ENCODE measurements at places on chromosomes 7 and 10.

- no peak for DNase-seq
Observed at GRCh38 chr7:87831097-87831496, 45.1 kb downstream of the SLC25A40 start.

DNA sequence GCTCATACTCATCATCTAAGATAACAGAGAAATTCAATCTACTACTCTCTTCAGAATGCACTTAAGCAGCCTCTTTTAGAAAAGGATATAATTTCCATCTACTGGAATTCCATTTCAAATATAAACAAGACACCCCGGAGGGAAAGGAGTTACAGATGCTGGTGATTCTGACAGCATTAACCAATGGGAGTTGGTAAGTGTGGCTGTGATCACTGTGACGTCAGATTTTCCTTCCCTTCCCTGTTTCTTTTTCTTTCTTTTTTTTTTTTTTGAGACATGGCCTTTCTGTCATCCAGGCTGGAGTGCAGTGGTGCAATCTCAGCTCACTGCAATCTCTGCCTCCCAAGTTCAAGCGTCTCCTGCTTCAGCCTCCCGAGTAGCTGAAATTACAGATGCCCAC, 106.6 kb downstream of the ACTR3B start:
- no peak for DNase-seq

DNA sequence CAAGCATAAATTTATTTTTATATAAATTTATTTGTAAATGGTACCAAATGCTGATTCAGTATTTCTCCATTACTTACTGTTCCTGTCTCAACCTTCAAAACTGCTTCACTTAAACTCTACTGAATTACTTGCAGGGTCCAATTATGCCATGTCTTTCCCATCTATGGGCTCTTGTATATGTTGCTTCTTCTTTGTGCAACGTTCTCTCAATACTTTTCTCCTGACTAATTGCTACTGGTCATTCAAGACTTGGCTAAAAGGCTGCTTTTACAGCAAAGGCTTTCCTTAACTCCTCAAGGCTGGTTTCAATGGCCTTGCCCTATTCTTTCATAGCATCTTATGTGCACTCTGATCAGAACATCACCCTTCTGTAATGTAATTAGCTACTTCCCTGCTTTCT, 67.9 kb downstream of the RNLS start:
- DNase-seq: no peak

DNA sequence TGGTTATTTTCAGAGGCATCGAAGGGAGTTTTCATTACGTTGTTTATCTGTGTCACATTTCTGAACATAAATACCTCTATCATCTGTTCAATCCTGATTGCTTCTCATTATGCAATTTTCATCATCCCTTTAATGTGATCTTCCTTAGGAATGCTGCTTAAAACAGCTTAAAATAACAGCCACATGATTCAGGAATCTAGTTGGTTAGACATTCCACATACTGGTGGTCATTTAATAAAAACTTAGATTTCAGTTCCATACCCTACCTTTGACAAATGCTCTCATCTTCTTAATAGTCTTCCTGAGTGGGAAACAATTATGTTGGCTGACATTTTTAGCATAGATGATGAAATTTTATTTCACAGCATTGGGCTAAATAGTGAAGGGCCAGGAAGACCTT, 191.3 kb upstream of the CDCA7L start:
- DNase-seq: no peak
